ENCODE measurements at places on chromosomes 4 and X.

DNA sequence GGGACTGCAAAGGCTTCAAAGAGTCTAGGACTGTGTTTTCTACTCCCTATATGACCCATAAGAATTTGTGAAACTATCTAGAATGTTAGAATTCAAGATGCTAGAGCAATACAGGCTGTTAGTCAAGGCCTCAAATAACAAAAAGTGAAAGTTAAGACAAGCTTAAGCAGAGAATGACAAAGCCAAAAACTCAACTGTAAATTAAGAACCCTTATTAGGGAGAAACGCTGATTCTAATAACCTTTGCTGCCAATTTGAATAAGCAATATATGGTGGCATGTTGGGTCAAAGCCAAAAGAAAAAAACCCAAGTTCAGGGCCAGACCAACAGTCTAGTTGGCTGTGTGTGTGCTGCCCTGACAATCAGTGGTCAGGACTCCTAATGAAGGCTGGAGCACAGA is 160.0 kb downstream of the INPP4B start:
- DNase-seq = no peak

GRCh38 chr4:61605984-61606383 is 405.9 kb downstream of the ADGRL3 start:
- DNase-seq = no peak

GRCh38 chr4:122377352-122377751 is 1.5 kb upstream of the ADAD1 start:
- no peak for DNase-seq

DNA sequence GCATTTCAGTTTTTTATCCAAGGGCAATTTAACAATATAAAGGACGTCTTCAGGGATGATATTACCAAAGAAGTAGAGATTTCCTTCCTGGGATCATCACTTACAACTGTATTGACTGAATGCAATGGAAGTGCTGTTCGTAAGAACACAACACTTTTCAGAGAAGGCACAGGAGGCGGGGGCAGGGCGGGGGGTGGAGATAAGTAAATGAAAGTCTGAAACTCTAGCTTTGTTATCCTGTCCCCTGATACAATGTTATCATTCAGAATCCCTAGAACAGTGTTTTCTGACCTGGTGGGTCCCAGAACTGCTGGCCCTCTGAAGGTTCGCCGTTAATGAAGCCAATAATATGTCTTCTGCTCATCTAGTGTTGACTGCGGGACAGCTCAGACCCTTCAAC is 124.6 kb downstream of the NSUN7 start:
- no peak for DNase-seq
